ENCODE measurements at places on chromosomes 4 and X. TPM values are rescaled to one million over a fixed set of nuclear protein-coding genes. Genes with fewer than 3 reads are reported as not detected.

FAM236C gene
- not detected for total RNA-seq

CTAG2 gene
- total RNA-seq = not detected

PAGE2B gene
- not detected for total RNA-seq

HS6ST2 gene
- 0.25 TPM for total RNA-seq

C4orf51 gene
- not detected for total RNA-seq

AKAP17A gene
- total RNA-seq = 26.0 TPM

SMARCAD1 gene
- total RNA-seq = 39.6 TPM

STK32B gene
- total RNA-seq = 1.1 TPM

VCX gene
- total RNA-seq = not detected

ALPK1 gene
- total RNA-seq = 38.3 TPM

CENPVL1 gene
- total RNA-seq = not detected

CYTL1 gene
- total RNA-seq = 0.12 TPM
